Fibroblast of villous mesenchyme (primary cell): ENCODE measurements at places on chromosomes 1 and 21.

GRCh38 chr1:25560001-25560400 is 16.6 kb downstream of the LDLRAP1 start:
- no peak for DNase-seq

- DNase-seq = peak; percentile 48
These were observed 18.4 kb downstream of the FMN2 start for GRCh38 chr1:240109920-240110636.

DNA sequence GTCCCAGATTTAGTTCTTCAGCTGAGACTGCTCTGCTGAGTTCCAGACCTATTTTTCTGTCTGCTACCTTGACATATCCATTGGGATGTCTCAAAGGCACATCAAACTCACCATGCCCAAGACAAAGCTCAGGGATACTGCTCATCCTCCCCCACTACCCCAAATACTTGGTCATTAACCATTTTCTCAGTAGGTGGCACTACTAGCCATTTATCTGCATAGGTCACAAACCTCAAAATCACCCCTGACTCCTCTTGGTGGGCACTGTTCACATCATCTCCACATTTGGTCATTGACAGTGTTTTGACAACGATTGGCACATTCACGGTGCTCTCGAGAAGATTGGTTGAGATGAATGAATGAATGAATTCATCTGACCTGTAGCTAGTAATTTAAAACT is 32.1 kb downstream of the CACNA1S start:
- no peak for DNase-seq

GRCh38 chr21:42668298-42668992 is 15.0 kb downstream of the PDE9A start:
- no peak for DNase-seq

DNA sequence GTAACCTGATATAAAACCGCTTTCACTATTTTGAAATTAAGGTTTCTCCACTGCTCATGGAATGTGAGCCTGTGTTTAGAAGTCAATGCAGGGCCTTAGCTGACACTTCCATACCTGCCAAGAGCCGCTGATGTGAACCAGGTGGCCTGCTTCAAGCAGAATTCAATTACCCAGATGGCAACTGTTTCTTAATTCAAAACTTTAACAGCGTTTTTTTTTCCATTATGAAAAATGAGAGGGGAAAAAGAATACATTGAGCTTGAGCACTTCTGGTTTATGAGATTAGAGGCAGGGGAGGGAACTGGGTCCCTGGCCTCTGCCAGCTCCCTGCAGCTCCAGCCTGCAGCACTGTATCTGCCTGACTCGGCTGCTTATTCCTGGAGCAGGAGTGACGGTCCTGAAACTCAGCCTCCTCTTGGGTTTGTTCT is 7.7 kb upstream of the ATP1A1 start:
- DNase-seq = no peak

DNA sequence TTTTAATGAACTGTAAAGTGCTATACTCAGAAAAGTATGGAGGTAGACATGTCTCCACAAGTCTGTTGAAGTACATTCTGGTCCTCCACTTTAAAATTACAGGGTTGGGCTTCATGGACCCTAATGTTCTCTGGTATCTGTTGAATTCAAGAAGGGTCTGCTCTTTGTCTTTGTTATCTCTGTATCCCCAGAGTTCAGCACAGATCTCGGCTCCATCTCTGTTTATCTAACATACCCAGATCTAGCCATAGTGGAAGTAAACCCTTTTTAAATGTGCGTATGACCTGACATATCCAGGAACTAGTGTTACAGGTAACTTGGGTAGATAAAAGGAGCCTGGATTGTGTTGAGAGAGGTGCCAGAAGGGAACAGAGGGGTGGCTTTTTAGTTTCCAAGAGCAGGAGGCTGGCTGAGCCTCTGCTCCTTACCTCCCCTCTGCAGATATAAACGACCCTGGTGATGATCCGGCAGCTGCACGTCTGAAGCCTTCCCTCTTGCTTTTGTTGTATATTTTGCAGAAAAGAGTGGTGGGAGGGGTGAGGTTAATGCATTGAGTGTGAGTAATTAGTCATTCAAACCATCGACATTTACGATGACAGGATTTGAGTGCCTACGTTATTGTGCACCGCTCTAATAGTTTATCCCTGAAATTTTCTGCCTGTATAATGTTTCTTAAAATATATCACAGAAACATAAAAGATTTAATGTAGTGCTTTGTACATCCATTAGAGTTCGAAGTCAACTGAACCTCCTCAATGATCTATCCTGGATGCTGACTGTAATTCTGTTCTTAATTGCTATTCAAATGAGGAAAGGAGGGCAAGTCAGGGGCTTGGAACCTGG is 30.8 kb downstream of the ELAVL4 start:
- no peak for DNase-seq

DNA sequence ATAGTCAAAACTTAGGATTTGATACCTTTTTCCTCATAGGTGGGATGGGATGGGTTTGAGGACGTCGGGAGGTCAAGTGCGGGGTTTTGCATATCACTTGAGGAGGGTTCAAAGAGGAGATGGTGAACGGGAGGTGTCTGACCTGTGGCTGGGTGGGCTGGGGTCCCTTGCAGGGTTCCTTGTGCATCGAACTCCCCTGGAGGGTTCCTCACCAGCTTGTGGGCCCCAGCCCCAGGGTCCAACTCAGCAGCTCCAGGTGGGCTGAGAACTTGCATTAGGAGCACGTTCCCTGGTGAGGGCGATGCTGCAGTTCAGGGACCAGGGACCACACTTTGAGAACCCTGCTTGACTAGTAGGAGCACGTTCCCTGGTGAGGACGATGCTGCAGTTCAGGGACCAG is 23.2 kb downstream of the TRPM2 start:
- DNase-seq = no peak

DNA sequence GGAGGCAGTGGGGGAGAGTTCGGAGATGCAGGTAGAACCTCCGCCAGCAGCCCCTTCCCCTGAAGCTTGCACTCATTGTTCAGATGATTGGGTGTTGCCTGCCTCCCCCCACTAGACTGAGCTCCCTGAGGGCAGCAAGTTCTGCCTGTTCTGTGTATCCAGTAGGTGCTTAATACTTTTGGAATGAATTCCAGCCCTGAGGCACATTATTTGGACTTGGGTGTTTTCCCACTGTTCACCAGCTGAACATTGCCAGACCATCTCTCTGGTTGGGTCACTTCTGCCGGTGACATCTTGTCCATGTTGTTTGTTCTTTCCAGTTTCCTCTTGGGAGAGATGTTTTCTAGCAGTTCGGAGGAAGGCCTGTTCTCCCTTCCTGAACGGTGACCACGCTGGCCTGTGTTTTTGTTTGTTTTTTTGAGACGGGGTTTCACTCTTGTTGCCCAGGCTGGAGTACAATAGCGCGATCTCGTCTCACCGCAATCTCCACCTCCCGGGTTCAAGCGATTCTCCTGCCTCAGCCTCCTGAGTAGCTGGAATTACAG is 48.7 kb downstream of the SPSB1 start:
- no peak for DNase-seq

DNA sequence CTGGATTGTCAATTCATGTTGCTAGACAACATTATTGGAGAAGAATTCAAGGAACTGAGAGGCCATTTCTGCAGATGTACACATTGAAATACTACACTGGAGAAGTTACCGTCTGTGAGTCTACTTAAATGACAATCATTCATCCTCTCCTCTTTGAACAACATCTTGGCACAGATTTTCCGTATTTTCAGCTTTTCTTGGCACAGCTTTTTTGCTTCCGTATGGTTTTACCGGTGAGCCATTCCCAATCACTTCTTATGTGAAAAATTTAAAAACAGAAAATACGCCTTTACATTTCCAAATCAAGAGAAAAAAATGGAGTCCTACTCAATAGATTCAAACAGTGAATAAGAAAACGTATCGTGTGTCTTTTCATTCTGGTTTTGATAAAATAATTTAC is 1493.7 kb downstream of the AMY1C start:
- DNase-seq = no peak

- DNase-seq = no peak
These were observed 22.0 kb downstream of the SLC44A5 start for GRCh38 chr1:75588779-75589475.

- DNase-seq = no peak
These were observed 25.2 kb downstream of the EVA1C start for GRCh38 chr21:32437729-32438128.

DNA sequence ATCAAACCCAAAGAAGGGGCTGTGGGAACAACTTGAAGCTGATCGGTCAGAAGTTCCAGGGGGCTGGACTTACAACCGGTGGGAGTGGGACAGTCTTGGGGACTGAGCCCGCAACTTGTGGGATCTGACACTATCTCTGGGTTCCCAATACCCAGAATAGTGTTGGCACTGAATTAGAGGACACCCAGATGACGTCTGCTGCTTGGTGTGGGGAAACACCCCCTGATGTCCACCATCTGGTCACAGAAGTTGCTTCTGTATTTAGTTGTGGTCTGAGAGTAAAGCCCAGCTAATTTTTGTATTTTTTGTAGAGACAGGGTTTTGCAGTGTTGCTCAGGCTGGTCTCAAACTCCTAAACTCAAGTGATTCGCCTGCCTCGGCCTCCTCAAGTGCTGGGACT is 28.8 kb downstream of the SERBP1 start:
- DNase-seq = no peak

DNA sequence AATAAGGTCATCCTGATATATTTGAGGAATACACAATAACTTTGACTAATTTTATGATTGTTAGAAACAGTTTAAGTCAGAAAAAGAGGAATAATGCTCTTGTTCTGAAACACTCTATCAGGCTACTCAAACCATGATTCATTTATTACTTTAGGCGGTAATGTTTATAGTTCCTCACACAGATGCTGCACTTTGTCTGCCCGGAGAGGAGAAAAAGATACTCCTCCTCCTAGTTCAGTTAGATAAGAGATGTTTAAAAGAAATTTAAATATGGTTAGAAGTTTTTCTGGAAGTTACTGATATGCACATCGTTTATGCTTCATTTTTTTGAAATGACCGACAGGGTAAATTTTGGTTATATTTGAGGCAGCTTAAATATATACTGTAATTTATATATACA is 103.0 kb downstream of the ZMYM4 start:
- peak; percentile 52 for DNase-seq

DNA sequence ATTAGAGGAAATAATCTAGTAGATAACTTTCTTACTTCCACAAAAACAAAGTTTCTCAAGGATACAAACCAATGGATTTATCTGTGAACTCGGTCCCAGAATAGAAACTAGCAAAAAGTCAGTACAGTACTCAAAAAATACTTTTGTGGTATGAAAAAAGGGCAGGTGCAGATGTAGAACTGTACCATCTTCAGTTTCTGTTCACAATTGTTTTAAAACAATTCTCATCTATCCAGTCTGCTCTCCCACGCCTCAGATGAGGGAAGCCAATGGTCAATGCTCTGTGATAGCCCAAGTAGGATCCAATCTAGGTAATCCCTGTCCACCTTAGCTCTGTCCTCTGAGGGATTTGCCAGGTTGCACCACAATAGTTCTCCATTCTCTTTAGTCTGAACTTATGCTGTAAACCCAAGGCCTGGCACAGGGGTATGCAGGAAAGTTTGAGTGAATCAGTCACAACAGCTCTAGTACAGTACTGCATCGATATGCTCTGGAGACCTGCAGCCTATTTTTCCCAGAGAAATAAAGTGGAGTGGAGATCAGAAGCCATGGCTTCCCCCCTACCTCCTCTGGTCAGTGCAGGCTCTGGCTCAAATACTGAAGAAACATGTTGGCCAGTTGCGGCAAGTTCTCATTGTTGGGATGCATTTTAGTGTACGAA is 1.4 kb downstream of the KTI12 start:
- no peak for DNase-seq

- no peak for DNase-seq
These were observed 232.4 kb downstream of the SEC16B start for GRCh38 chr1:177737456-177737855.

DNA sequence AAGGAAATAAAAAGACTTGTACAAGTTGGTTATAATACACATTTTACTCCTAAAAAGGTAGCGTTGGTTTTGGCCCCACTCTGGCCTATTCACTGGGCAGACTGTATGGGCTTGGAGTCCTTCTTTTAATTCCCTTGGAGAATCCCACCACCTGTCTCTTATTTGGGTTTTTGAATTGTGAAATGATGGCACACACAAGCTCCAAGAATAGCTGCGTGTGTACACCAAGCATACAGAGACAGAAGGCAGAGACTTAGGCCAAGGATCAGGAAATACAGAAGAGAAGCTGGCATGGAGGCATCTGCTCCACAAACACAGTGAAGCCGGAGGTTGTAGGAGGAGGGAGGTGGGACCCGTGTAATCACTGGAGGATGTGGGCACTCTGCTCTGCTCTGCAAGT is 29.1 kb downstream of the DDR2 start:
- no peak for DNase-seq

- DNase-seq = no peak
These were observed 20.1 kb upstream of the EFNA1 start for GRCh38 chr1:155107309-155108264.
